Amygdala (tissue), 56 donors: ENCODE measurements at places on chromosomes 5 and 9.

GRCh38 chr9:31623511-31623910 is 760.9 kb upstream of the ACO1 start:
- no peak for DNase-seq

DNA sequence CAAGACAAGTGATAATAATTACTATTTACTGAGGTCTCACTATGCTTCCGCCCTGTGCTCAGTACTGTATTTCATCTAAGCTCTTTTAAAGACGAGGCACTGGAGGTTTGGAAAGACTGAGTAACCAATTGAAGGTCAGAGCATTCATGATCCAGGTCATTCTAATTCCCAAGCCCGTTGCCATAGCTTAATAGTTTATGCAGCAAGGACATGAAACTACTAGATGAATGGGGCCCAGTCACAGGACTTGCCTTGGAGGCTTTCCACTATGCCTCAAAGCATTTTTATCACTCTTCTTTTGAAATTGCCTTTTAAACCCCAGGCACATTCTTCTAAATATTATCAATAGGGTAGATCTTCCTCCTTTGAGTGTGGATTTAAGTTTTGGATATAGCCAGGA is 17.2 kb upstream of the NFIB start:
- DNase-seq: no peak

- DNase-seq: no peak
Observed at GRCh38 chr5:106796081-106796480, 874.7 kb downstream of the EFNA5 start.

GRCh38 chr5:9519537-9519936 is 26.3 kb downstream of the SEMA5A start:
- peak; percentile 11 for DNase-seq

GRCh38 chr5:65364907-65365306 is 116.8 kb downstream of the ADAMTS6 start:
- no peak for DNase-seq

DNA sequence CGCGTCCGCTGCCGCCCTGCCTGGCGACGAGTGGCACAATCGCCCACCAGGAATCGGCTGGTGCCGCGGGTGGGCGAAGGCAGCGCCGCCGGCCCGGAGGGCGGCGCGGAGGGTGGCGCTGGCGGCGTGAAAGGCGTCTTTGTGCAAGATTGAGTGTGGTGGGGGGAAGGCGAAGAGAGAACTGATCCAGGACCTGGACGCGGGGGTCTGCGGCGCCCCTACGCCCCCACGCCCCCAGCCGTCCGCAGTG is 4.6 kb upstream of the RGMB start:
- DNase-seq: no peak

GRCh38 chr9:136618580-136619547 is 43.9 kb upstream of the EGFL7 start:
- DNase-seq: no peak

- no peak for DNase-seq
Observed at GRCh38 chr5:153594785-153595184, 104.3 kb downstream of the GRIA1 start.

DNA sequence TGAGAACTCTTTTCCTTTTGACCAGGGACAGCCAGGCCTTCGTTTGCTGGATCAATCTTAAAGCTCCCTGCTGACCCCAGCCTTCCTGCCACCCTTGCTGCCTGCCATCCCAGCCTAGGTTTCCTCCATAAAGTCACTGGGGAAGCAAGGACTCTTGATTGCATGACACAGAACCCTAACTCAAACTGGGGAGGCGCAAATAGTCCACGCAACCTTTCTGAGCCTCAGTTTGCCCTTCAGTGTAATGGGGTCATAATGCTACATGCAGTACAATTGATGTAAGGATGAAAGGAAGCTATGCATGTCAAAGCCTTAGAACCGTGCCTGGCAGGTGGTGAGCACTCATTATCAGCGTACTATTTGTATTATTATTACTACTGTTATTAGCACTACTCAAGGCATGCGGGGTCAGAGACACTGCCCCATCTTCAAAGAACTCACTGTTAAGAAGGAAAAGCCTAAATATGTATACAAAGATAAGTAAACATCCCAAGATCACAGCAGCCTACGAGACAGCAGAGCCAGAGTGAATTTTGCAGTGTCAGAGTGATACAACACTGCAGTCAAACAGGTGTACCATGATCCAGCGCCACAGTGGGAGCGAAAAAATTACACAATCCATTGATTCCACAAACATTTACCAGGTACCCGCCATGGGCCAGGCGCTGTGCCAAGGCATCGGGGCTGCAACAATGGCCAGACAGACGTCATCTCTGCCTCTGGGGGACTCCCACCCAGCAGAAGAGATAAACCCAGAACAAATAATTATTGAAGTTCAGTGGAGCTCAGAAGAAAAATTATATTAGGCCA is 16.9 kb upstream of the CPLX2 start:
- no peak for DNase-seq

GRCh38 chr5:39208471-39208870 is 10.9 kb downstream of the FYB1 start:
- DNase-seq: no peak
